ENCODE measurements at places on chromosomes 4 and X.

GRCh38 chrX:86171366-86171765 is 23.1 kb downstream of the DACH2 start:
- DNase-seq: peak; percentile 47

DNA sequence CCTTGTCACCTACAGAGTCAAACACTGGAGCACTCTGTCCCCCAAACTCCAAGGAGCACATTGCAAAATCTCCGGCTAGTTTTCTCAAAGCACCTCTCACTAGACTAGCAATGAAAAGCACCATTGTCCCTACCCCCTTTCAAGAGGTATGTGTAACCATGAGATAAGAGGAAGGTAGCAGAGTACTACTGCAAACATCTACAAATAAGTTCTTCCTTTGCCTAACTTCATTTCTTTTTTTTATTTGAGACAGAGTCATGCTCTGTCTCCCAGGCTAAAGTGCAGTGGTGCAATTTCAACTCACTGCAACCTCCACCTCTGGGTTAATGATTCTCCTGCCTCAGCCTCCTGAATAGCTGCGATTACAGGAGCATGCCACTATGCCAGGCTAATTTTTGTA is 17.7 kb downstream of the PPP4R3C start:
- no peak for DNase-seq

- DNase-seq: no peak
Observed at GRCh38 chr4:26873391-26874026, 12.9 kb downstream of the STIM2 start.

DNA sequence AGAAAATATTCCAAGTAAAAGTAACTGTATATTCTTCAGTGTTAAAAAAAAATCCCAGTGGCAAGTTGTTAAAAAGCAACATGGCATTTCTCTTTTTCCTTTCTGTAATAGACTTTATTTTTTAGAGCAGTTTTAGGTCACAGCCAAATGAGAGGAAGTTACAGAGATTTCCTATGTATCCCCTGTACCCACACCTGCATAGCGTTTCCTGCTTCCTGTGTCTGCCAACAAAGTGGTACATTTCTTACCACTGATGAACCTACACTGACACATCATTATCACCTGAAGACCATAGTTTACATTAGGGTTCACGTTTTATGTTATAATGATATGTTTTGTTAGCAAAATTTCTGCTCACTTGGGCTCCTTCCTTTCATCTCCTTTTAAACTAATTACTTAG is 124.7 kb downstream of the GPAT3 start:
- DNase-seq: no peak

GRCh38 chr4:14865031-14865366 is 137.3 kb upstream of the CPEB2 start:
- DNase-seq: no peak

GRCh38 chr4:16580514-16580913 is 317.9 kb downstream of the LDB2 start:
- no peak for DNase-seq

GRCh38 chr4:18733961-18734360 is 712.4 kb upstream of the LCORL start:
- no peak for DNase-seq

DNA sequence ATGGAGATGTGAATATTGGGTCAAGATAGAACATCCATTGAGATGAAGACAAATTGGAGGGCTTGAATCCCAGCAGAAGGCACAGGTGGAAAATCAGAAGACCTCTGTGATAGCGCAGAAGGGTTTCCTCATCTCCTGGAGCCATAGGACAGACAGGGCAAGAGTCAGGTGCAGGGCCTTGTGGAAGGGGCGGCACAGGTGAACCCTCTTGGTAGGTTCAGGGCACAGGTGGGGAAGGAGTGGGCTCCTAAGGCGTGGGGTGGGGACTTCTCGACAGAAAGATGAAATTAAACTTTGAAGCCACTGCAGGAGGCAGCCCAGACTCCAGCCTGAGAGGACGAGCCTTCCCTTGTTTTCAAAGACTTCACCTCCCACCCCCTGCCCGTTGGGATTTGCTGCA is 9.3 kb upstream of the RGS12 start:
- DNase-seq: no peak

GRCh38 chrX:2188840-2189239 is 311.9 kb downstream of the DHRSX start:
- no peak for DNase-seq

DNA sequence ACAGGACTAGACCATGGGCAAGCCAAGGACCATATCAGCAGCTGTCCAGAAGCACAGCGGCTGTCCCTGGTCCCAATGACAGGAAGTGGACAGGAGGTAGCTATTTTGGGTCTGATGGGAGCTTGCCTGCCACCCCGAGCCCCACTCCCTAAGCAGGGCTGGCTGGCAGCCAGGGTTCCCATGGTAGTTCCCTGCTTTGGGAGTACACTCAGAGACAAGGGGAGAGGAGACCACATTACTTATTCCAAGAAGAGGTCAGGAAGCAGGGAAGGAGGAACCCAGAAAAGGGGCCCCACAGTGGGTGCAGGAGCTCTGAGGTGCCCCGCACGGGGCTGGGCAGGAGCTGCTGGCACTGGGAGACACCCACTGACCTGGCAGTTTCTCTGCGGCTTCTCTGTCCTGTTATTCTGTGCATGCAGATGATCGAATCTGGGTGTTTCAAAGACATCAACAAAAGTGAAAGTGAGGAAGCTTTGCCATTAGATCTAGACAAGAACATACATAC is 36.3 kb downstream of the HTT-AS start:
- no peak for DNase-seq

DNA sequence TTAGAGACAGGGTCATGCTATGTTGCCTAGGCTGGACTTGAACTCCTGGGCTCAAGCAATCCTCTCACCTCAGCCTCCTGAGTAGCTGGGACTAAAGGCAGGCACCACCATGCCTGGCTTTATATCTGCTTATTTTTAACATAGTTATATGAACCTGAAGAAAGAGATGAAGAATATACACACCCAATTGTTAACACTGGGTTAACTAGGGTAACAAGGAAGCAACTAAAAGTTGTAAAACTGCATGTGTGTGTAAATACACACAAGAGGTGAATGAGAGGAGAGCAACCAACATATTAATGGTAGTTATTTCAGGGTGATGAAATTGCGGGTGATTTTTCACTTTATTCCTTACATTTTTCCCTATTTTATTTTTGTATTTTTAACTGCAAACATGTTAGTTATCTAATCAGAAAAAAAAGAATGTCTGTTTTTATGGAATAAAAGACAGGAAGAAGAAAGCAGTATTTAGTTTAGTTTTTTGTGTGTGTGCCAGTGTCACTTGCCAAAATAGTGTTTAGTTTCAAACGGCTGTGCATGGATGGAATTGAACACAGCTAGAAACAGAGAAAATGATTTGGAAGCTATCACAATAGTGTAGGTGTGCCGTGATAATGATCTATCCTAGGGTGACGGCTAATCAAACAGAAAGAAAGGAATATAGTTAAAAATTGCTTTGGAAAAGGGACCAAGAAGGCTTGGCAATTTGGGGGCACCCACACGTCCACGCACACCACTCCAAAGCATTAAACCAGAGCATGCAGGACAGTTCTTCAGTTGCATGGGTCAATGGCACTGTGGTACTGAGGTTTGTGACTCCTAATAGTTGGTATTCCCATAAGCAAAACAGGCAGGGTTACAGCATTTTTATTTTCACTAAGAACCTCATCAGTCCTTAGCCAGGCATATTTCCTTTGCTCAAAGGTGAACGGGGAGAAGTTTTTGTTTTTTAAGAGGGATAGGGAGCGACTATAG is 89.1 kb upstream of the KLHL13 start:
- DNase-seq: no peak

DNA sequence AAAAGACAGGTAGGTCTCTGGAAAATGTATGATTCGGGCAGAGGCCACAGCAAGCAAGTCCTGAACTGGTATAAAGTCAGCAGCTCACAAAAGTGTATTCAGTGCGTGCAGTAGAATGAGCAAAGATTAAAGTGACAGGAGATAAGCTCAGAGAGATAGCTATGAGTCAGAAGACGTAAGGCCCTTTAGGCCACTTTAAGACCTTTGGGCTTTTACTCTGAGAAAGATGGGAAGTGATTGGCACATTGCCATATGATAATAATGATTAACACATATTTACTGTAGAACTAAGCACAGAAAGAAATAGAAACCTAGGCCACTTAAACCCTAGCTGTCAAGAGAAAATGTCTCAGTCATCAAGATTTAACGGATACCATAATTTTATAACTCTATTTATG is 51.7 kb downstream of the TBCK start:
- peak; percentile 72 for DNase-seq

- DNase-seq: no peak
Observed at GRCh38 chr4:38037612-38038011, 77.4 kb downstream of the PTTG2 start.

DNA sequence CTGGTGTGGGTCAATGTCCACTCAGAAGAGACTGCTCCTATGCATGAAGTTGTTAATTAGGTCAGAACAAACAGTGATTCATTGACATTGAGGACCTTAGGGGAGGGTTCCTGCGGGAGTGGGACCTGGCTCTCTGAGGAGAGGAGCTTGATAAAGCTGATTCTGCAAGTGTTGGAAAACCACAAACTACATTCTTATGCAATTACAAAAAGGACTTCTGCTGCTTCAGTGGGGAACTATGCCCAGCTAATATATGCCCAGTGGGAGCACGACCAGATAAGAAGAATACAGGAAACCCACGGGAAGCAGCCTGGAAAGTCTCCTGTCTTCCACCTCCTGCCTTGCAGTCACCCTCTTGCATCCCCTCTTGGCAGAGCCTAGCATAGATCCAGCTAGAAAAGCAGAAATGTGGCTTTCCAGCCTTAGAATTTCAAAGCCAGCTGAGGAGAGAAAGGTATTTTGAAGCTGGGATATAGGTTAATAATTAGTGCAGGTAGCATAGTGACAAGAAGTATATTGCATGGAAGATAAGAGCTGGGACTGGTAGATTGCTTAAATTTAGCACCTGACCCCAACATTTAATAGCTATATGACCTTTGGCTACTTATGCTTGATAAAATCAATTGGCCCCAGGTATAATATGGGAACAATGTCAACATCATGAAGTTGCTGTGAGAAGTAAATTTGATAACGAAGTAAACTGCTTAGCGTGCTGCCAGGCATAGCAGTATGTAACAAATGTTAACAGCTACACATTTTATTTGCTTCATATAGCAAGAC is 34.9 kb upstream of the UGT8 start:
- no peak for DNase-seq

GRCh38 chr4:19791422-19792123 is 460.1 kb upstream of the SLIT2 start:
- DNase-seq: no peak

GRCh38 chr4:90254357-90254756 is 127.2 kb downstream of the CCSER1 start:
- DNase-seq: no peak
